ELR (cell line): ENCODE measurements at places on chromosomes 12 and 14.

- DNase-seq = no peak
Measured at GRCh38 chr12:62196146-62196545, 64.1 kb upstream of the USP15 start.

DNA sequence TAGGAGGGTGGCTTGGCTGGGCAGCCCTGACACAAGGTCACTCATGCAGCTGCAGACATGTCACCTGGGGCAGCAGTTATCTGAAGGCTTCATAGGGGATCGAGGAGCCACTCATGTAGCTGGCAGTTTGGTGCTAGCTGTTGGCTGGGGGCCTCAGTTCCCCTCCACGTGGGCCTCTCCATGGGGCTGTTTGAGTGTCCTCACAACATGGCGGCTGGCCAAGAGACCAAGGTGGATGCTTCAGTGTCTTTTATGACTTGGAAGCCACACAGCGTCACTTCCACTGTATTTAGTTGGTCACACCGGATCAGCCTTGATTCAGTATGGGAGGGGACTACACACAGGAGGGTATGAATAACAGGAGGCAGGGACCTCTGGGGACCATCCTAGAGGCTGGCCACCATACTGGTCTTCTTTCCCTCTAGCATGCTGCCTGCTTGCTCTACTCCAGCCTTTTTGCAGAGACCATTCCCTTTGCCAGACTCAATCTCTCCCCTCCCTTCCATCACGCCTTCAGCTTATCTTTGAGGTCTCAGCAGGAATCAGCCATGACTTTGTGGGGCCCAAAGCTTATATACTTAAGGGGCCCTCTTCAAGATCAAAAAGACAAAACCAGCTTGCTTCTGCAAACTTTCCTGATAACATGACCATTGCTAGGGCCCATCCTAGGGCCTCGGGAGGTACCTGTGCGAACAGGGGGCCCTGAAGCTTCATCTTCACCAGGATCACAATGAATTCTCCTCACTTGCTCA is 53.4 kb downstream of the RPH3A start:
- no peak for DNase-seq

DNA sequence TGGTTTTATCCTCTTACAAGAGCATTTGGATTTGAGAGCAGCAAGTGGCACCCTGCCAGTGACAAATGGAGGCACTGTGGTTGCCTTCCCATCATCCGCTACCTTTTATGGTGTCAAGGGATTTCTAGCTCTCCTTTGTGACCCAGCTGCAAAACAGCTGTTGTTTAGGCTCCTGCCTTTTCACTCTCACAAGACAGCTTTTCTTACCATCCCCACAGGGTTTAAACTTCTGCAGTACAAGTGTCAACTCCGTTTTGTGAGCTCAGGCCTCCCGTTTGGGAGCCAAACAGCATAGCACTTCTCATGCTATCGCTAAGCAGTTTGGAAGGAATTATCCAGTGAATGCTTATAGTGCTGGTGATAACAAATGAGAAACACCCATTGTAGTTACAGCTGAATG is 331.4 kb downstream of the TMTC2 start:
- no peak for DNase-seq

DNA sequence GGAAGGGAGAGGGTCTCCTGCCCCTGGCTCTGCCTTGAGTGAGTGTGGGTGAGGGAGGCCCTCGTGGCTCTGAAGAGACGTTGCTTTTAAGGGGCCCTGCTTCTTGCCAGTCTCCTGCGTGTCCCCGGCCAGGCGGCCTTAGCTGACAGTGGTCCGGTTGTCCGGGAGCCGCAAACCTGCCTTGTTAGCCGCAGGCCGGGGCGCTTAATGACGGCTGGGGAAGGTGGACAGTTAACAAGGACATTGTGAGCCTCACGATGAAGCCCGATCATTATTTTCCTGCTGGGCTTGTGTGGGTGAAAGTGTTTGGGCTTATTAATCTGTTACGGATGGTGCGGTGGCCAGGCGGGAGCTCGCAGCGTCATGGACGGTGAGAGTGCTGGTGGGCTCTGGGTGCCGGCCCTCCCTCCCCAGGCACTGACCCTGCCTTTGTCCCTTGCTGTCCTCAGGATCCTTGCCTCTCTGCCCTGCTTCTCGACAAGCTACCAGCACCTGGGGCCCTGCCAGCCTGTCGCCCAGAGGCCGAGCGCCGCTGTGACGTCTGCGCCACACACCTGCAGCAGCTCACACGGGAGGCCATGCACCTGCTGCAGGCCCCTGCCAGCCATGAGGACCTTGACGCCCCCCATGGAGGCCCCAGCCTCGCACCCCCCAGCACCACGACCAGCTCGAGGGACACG is 13.3 kb downstream of the KIF26A start:
- no peak for DNase-seq

GRCh38 chr12:109110988-109111495 is 5.3 kb upstream of the ACACB start:
- DNase-seq = peak; percentile 88

DNA sequence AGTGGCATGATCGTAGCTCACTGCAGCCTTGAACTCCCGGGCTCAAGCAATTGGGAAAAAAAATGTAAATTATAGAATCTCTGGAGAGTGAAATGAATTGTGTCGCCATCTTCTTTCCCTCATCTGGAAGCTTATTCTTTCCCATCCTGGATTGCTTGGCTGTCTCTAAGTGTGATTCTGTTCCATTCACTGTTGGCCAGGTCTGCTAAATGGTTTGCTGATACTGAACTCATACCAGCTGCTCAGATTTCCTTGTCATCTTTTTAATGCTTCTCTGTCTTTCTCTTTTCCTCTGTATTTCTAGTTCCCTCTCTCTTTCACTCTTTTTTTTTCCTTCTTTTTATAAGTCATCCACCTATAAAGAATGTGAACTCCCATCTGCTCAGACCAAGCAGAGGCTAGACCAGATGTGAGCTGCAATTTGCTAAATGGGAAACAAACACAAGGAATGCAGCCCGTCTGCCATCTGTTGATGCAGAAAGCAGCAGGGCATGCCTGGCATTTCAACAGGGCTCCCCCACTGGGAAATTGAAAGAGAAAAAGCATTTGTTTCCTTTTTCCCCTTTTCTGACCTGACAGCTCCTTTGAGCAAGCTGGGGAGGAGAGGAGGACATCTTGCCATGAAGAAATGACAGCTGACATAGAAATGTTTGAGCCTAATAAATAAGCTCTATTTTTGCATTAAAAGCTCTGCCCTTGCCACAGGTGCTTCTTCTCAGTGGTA is 1823.6 kb upstream of the FLRT2 start:
- DNase-seq = no peak

- DNase-seq = peak; percentile 41
Measured at GRCh38 chr12:85923767-85924331, 49.8 kb downstream of the NTS start.

DNA sequence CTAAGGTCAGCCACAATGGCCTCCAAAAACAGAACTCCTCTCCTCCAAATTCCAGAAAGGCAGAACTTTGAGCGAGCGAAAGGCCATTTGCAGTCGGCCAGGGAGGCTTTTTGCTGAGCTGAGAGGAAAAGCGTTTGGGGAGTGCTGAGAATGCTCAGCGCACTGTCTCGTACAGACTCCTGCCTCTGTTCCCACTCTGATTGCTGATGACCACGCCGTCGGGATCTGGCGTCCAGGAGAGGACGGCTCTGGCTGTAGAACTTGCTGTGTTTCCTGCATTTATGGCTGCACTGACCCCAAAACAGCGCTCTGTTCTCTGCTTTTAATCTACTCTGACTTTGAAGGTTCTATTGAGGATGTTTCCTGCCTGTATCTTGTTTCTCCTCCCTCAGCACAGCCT is 82.4 kb upstream of the WSCD2 start:
- no peak for DNase-seq

DNA sequence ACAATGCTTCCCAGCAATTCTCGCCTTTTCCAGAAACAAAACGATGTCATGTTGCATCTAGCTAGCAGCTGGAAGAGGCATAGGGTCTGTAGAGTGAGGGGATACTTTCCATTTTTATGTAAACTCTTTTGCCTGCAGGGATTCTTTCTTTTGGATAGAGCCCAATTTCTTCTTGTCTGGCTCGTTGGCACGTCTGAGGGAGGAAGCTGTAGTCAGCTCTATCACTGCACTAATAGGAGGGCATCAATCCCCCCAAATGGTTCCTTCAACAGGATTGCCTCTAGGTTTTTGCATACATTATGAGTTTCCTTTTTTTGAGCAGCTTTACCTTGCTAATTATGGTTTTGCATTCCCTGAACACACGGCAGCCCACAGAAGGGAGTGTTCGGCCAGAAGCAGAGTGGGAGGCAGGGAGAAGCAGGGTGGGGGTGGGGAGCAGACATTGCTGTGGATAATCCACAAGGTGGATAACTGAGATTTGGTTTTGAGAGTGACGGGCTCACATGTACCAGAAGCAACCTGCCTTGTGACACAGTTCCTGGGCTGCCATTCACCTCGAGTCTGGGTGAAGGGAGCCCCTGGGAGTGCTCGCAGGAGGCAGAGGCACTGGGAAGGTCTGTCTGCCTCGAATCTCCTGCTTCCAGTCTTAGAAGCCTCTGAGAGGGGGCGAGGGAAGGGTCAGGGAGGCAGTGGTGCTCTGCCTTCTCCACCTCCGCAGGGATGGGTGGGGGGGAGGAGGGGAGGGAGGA is 24.5 kb downstream of the LRTM2 start:
- DNase-seq = no peak

DNA sequence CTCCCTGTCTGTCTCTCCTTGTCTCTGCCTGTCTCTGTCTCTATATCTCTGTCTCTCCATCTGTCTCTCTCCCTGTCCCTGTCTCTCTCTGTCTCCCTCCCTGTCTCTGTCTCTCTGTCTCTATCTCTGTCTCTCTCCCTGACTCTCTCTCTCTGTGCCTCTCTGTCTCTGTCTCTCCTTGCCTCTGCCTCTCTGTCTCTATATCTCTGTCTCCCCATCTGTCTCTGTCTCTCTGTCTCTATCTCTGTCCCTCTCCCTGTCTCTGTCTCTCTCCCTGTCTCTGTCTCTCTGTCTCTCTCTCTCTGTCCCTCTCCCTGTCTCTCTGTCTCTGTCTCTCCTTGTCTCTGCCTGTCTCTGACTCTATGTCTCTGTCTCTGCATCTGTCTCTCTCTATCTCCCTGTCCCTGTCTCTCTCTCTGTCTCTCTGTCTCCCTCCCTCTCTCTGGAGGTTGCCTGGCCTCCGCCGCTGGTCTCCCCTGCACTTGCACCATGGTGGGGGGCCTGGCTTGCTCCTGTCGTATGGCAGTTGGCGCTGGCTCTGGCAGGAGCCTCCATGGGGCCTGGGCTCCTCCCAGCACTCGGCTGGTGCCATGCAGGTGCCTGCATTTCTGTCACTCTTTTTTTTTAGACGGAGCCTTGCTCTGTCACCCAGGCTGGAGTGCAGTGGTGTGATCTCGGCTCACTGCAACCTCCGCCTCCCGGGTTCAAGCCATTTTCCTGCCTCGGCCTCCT is 28.3 kb downstream of the MMP17 start:
- no peak for DNase-seq

DNA sequence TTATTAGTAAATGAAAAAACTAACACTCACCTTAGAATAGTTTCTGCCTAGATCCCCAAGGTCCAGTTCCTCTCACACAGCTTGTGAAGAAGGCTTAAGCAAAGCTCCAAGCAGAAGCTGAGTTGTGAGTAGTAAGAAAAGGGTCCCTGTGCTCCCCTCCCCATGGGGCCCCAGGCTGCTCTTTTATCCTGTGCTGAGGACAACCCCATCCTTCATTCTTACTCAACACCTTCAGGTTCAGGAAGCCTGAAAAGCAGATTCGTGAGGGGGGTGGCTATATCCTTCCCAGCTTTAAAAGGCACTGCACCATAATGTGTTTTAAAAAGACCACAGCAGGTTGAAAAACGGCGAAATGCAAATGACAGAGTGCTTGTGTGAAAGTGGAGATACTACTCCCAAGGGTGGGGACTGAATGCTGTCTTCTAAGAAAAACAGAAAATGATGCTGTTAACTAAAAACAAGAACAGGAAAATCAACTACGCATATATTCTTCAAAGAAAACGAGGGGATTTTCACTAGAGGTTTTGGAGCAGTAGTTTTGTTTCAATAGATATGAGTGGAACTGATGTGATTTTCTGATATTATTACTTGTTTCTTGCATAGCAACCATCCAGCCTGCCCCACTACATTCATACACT is 182.7 kb downstream of the KTN1 start:
- no peak for DNase-seq

DNA sequence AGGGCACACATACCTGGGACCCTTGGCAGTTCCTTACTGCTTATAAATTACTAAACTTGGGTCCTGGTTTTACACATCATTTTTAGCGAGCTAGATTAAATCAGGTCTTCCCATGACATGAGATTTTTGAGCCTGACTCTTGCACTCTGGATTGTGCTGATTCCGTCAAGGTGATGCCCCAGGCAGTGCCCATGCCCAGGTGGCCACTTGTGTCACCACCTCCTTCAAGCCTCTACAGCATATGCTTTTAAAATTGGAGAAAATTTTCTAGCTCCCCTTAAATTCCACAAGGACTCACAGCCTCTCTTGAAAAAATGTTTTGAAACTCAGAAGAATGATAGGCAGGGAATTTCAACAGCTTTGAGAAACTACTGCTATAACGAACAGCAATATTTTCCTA is 9.6 kb downstream of the PTPN21 start:
- DNase-seq = no peak

GRCh38 chr14:94386085-94387031 is 2.0 kb downstream of the SERPINA1 start:
- DNase-seq = no peak

DNA sequence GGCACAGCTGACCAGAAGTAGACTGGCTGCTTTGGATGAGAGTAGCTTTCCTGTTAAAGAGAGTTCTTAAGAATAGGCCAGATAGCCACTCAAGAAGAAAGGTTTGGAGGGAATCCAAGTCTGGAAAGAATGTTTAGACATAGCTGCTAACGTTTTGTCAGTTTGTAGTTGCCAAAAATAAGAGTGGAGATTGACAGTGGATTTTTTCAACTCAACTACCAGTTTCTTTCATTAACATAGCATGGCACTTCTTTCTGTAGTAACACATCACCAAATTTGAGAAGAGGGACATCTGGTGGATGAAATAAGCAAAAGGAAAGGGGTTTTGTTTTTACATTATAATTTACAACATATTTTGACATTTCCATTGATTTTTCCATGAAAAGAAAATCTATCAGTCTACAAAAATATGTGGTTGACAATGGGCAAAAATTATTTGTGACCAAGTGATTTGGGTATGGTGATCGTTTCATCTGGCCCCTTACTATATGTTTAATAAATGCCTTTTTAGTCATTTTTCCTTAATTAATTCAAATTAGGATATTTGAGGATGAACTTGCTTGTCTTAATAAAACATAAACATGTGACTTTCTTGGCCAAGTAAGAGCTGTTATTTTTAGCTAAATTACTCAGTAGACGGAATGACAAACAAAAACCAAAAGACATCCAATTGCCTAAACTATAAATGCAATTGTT is 71.1 kb downstream of the PTPRR start:
- DNase-seq = peak; percentile 24
